Dermis microvascular lymphatic vessel endothelial cell (primary cell): ENCODE measurements at places on chromosomes 11 and 22. TPM values are rescaled to one million over a fixed set of nuclear protein-coding genes. Genes with fewer than 3 reads are reported as not detected.

The NF2 gene
- 43.8 and 51.0 TPM in 2 replicates for total RNA-seq

The SLC43A1 gene
- total RNA-seq, result 11.0 and 19.0 TPM in 2 replicates

The TSGA10IP gene
- total RNA-seq, result not detected in 2 replicates

The CREB3L1 gene
- under 0.01 and 0.25 TPM in 2 replicates for total RNA-seq

The FOXRED2 gene
- 4.0 and 6.8 TPM in 2 replicates for total RNA-seq

The ZBTB16 gene
- 6.4 and 8.9 TPM in 2 replicates for total RNA-seq

The NFAM1 gene
- under 0.01 TPM in 1 of 2 replicates, not detected in the other for total RNA-seq

The RBMXL2 gene
- total RNA-seq, result not detected in 2 replicates

The KREMEN1 gene
- total RNA-seq, result 0.26 and 0.63 TPM in 2 replicates

The BTBD18 gene
- total RNA-seq, result not detected in 2 replicates

The CRYAB gene
- 0.13 TPM in 2 replicates for total RNA-seq

The P2RX6 gene
- under 0.01 TPM in 1 of 2 replicates, not detected in the other for total RNA-seq

The HBG2 gene
- not detected in 2 replicates for total RNA-seq

The NFRKB gene
- 11.4 and 18.2 TPM in 2 replicates for total RNA-seq

The TIMP3 gene
- 116 and 341 TPM in 2 replicates for total RNA-seq

The PLA2G3 gene
- under 0.01 TPM in 1 of 2 replicates, not detected in the other for total RNA-seq

The SLC22A9 gene
- not detected in 2 replicates for total RNA-seq

The DGCR6 gene
- total RNA-seq, result 0.25 and 0.51 TPM in 2 replicates

The APLNR gene
- 0.90 and 1.0 TPM in 2 replicates for total RNA-seq

The MMP12 gene
- total RNA-seq, result not detected in 2 replicates

The C22orf31 gene
- total RNA-seq, result not detected in 2 replicates

The SPDYC gene
- not detected in 2 replicates for total RNA-seq
